ENCODE measurements at places on chromosomes 2 and 18.

DNA sequence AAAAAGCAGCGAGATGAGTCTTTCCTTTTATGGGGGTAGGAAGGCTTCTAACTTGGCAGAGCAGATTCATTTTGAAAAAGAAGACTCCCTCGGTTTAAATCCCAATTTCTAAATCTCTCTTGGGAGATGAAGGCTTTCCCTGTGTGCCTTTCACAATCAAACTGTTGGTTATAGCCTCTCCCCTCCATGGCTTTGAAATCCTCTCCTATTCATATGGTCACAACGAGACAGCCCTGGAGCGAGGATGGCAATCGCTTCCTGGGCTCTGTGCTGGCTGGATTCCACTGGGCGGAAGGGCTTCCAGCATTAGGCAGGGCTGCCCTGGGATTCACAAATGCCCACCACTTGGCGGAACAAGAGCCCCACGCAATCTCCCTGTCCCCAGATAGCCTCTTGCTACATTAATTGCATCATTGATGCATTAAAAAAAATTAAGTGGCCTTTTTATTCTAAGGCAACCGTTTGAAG lies 1.6 kb downstream of the CAVIN2 start:
- no peak for DNase-seq

- no peak for DNase-seq
These were observed 105.6 kb downstream of the CRIM1 start for GRCh38 chr2:36461039-36461681.

- DNase-seq, result peak; percentile 9
These were observed 214.1 kb downstream of the RDH14 start for GRCh38 chr2:18346344-18346743.

GRCh38 chr18:36031903-36032302 lies 35.5 kb downstream of the RPRD1A start:
- DNase-seq, result no peak

GRCh38 chr2:105397025-105397722 lies 1.7 kb downstream of the FHL2 start:
- DNase-seq, result no peak

Data from spinal cord (tissue), 10 donors.